ENCODE measurements at places on chromosomes 13 and 19.

DNA sequence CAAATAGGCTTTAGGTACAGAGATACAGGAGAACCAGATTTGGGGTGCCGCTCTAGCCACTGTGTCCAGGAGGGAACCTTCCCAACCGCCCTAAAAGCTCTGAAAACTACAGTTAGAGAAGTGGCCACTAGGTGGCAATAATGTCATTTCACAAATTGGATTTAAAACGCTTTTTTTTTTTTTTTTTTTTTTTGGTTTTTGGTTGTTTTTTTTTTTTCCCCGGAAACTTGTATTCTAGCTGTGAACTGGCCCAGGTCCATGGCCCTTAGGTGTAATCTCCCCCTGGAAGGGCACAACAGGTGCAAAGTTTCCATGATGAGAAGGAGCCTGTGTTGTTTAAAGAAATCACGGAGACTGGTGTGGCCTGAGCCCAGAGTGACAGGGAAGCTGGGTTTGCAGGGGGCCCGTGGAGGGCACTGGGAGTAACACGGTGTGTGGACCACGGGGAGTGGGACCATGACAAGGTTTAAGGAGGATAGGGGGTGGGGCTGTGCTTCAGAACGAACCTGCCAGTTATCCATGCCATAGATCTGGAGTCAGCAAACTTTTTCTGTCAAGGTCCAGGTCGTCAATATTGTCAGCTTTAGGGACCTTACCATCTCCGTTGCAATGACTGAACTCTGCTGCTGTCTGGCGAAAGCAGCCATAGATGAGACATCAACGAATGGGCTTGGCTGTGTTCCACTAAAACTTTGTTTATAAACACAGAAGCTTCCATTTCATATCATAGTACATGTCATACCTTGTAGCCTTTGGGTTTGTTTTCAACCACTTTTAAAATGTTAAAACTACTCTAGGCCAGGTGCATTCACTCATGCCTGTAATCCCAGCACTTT lies 10.1 kb downstream of the OR1I1 start:
- DNase-seq: peak; percentile 49

GRCh38 chr19:46133101-46133627 lies 8.7 kb upstream of the IGFL3 start:
- no peak for DNase-seq

GRCh38 chr13:26221399-26221720 lies 754 bp downstream of the RNF6 start:
- no peak for DNase-seq

GRCh38 chr19:28948566-28948965 lies 264.4 kb downstream of the UQCRFS1 start:
- DNase-seq: no peak

DNA sequence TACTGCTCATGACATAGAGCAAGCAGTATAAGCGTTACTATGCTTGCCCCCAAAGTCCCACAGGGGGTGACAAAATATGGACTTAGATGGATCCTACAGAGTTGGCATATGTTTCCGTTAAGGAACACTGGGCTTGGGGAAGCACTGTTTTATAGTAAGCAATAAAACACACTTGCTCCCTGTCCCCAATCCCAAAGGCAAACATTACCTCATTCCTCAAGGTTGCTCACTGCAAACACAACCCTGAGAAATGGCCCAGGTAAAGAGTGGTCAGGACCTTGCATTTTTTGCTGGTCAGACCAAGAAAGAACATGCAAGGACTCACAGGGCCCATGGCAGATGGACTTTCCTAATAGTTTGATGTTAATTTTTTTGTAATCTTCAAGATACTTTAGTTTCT lies 32.3 kb downstream of the UGGT2 start:
- no peak for DNase-seq

DNA sequence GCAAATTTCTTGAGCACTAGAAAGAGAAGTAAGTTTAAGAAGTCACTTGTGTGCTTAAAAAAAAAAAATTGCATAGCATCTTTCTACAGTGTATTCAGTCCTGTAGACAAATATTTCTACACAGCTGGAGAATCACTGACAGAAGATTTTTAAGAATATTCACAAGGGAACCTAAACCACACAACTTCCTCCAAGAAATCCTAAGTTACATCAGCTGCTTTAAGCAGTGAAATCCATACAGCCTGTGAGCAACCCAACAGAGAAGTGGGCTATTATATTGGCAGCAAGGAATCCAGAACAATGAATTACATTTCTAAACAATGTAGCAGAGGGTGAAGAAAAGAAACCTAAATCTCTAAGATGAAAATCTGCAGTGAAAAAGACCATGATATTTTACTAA lies 1.5 kb downstream of the DOCK9 start:
- DNase-seq: no peak

- DNase-seq: no peak
These were observed 9.7 kb upstream of the ZNF709 start for GRCh38 chr19:12494260-12494860.

- DNase-seq: no peak
These were observed 15.9 kb upstream of the IGLON5 start for GRCh38 chr19:51295382-51296126.

DNA sequence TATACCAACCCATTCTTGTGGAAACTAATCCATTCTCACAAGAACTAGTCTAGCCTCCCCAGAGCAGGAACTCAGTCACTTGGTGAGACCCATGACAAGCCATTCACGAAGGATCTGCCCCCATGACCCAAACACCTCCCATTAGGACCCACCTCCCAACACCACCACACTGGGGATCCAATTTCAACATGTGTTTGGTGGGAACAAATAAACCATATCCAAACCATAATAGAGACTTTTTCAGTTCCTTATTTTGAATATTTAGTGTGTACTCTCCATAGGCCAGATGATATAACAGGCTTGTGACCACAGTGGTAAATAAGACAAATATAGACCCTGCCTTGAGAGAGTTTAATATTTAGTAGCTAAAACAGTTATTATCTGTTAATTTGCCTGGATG lies 227.5 kb upstream of the SERP2 start:
- DNase-seq: no peak

DNA sequence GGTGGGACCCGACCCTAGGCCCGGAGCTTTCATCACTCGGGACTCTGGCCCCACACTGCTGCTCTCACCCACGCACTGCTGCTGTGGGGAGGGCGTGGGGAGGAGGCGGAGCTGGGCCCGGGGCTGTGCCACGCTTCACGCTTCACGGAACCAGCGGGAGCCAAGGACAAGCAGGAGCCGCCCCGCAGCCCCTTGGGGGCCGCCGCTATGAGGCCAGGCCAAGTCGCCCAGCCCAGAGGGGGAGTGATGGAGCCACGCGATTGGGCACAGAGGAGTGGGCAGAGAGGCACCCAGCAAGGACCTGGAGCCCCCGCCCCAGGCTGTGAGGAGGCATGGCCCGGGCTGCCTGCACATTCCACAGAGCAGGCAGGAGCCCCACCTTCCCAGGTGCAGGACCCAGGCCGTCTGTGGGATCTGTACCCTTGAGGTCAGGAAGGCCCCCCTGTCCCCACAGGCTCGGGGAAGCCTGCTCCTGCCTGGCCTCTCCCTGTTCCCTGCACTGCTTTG lies 10.2 kb upstream of the SUPT20H start:
- DNase-seq: no peak

DNA sequence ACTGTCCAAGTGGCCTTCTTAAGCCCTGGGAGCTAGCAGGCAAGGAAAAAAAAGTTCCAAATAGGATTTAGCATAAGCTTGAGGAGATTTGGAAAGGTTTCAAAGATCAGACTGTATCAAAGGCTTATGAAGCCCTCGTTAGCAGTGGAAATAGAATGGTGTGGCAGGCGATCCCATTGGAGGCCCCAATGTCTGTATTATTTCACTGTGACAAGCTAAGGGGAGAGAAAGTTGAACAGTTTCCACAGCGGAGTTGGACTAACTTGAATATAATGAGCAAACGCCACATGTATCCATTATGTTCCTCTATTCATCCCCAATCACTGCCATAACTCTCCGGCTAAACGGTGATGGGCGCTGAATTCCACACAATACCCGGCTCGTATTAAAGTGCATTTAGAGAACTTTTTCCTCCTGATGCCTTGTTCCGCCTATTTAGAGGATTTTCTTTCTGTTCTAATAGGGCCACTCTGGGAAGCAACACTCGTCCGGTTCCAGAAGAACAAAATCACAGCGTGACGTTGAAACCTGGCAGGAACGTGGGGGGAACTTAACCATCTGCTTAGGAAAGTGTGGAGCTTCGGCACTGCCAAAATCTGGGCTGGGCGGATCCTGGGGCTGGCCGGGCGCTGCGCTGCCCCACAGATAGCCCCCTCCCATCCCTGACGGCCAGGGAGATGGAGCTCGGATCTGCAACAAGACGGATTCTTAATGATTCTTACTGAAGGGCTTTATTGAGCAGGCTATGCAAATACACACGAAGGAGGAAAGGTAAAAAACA lies 1.0 kb upstream of the PCDH8 start:
- DNase-seq: no peak

DNA sequence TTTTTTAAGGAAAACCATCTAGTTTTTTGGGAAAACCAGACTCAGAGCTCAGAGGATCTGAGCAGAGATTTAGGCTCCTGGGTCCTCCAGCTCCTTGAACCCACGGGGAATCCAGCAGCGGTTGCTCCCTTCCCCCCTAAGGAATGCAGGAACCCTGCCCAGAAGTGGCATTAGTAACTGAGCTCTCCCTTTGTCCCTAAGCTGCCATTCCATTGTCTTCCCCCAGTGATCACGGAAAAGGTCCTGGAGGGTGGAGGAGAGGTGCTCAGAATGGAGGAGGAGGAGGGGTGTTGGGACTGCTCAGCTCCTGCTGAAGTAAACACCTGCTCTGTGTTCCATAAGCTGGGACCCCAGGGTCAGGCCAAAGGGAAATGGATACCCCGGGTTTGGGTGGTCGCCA lies 16.8 kb upstream of the OR1M1 start:
- no peak for DNase-seq

GRCh38 chr19:42178791-42179674 lies 38.4 kb downstream of the DEDD2 start:
- no peak for DNase-seq

DNA sequence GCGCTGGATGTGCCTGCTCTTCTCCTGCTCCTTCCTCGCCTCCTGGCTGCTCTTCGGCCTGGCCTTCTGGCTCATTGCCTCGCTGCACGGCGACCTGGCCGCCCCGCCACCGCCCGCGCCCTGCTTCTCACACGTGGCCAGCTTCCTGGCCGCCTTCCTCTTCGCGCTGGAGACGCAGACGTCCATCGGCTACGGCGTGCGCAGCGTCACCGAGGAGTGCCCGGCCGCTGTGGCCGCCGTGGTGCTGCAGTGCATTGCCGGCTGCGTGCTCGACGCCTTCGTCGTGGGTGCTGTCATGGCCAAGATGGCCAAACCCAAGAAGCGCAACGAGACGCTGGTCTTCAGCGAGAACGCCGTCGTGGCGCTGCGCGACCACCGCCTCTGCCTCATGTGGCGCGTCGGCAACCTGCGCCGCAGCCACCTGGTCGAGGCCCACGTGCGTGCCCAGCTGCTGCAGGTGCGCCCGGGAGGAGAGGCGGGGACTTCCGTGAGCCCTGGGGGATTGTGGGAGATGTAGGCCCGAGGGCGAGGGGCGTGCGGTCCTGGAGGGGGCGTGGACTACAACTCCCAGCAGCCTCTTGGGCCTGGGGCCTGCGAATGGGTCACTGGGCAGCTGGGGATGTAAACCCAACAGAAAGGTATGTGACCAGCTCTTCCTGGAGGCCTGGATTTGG lies 6.7 kb downstream of the KCNJ14 start:
- no peak for DNase-seq

DNA sequence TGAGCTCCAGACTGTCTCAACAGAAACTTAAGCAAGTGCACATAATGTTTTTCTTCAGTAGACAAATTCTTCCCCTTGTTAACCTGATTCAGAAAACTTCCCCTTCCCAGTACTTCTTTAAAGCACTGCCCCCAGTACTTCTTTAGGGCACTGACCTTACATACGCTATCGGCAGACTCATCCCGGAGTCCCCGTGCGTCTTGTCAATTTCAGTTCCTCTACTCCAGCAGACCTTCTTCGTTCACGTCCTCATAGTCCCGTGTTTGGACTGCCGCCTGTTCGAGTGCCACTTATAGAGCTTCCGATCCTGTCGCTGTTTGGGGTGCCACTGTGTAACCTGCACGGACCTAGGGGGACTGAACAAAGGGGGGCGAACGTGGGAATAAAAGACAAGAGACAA lies 29.0 kb downstream of the ZNF627 start:
- no peak for DNase-seq

- no peak for DNase-seq
These were observed 34.9 kb upstream of the ZNF83 start for GRCh38 chr19:52673014-52673413.

- DNase-seq: no peak
These were observed 19.6 kb downstream of the CCDC8 start for GRCh38 chr19:46393456-46394401.

GRCh38 chr13:108549934-108550333 lies 79.5 kb upstream of the MYO16 start:
- no peak for DNase-seq

DNA sequence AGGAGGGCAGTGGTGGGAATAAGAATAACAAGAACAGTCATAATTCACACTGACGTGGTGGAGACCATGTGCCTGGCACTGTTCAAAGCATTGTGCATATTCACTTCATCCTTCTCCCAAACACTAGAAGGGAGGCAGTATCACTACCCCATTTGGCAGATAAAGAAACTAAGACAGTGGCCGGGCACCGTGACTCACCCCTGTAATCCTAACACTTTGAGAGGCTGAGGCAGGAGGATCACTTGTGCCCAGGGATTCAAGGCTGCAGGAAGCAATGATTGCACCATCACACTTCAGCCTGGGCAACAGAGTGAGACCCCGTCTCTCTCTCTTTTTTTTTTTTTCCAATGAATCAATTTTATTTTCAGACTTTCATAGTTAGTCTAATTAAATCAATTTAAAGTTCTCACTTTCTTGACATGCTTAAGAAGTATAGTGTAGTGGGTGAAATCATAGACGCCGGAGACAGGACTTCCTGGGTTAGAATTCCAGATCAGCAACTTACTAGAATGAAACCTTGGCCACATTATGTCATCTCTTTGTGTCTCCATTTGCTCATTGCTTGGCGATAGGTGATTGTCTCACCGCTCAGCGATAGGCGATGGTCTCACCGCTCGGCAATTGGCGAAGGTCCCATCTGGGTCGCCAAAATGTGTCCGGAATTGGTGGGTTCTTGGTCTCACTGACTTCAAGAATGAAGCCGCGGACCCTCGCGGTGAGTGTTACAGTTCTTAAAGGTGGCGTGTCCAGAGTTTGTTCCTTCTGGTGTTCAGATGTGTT lies 5.3 kb upstream of the ATG4D start:
- DNase-seq: no peak

DNA sequence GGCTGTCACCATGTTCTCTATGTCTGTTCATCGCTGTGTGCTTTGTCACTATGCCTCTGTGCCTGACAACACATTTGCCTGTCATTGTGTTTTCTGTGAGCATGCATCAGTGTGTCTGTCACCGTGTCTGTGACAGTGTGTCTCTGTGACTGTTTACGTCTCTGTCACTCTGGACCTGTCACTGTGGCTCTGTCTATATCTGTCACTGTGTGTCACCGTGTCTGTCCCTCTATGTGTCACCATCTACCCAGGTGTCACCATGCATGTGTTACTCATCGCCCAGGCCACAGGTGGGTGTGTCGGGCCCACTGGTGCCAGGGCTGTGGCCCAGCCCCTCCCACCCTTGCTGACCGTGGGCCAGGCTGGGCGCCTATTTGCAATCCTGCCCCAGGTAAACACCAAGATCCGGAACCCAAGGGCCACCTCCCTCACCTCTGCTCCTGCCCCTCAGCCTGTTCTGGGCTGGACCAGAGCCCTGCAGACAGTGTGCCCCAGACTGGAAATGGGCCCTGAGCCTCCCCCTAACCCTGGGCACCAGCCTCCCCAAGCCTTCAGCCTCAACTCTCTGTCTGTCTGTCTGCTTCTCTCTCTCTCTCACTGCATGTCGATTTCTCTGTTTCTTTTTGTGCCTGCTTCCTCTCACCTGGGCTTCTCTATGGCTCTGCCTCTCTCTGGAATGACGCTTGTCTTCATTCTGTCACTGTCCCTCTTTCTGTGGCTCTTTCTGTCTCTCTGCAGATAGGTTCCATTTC lies 7.7 kb downstream of the IRF2BP1 start:
- DNase-seq: no peak

Data from stimulated activated CD4-positive, alpha-beta T cell treated with anti-CD3 and anti-CD28 coated beads, TNF-alpha, amount 100 ng/mL, for 48 hours (primary cell).